Kidney (tissue), 22 donors: ENCODE measurements at places on chromosomes 7 and 10. TPM values are rescaled to one million over a fixed set of nuclear protein-coding genes. Genes with fewer than 3 reads are reported as not detected.

NACAD gene
- 4.2 TPM for total RNA-seq

DNA sequence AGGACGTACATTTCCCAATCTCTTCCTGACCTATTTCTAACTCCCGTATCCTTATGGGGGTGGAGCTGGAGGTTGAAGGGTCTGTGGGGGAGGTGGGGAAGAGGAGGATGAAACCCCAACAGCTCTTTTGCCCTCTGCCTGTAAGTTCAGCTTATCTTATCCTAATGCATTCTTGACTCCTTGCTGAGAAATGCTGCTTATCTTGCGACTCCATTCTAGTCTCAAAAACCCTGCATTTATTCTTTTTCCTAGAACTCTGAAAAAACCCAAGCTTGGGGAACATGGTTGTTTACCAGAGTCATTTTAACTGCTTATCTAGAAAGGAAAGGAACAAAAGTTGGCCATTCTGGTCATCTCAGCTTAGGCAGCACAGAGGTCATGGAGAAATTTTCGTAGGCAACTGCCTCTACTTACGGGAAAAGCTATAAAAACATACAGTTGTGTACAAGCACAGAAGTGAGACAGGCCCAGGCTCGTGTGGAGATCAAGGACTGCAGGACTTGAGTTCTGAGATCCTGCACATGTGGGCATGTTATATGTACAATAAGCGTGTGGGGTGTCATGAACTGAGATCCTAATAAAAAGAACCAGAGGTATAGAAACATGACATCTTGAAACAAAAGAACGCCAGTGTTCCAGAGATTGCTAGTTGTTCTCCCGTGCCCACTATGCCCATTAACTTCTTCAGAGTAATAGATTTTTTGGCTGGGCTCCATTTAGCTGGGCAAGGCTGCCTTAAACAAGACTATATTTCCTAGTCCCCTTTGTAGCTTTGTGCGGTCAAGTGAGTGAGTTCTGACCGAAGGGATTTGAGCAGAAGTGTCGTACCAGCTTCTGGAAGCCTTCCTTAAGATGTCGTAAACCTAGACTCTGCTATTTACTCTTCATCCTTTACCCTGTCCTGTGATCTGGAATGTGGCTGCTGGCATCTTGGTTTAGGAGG is 9.6 kb downstream of the INMT start:
- DNase-seq = no peak

DNA sequence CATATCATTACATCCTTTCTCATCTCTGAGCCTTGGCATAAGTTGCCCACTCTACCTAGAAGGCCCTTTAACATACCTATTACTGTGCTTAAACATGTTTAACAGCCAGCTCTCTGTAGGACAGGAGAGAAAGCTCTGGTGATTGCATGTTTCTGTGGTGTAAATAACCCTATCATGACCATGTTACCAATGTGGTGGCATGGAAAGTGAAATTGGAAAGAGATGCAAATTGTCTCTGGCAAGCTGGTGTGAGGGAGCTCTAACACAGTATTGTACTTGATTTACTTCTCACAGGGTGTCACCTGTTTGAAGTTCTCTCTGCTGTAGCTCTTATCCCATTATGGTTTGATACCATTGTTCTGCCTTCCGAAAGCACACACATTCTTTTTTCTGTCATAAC is 231.8 kb upstream of the DKK1 start:
- no peak for DNase-seq

RASA4B gene
- 22.5 TPM for total RNA-seq

CYP2C19 gene
- 0.28 TPM for total RNA-seq

DNA sequence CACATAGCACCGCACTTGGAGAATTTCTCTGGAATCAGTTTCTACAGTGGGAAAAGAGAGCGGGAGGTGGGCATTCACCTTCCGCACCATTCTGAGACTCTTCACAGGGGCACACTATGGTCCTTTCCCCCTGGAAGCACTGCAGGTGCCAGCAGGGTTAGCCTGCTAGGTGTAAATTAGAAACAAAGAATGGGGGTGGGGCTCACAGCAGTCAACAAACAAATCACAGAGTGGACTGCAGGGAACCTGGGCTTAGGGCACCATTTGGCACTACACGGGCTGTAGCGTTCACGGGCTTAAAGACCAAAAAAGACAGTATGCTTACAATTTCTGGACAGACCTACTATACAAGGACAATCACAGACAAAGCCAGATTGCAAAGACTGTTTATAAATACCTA is 8.0 kb upstream of the PKD1L1 start:
- DNase-seq = no peak

GRCh38 chr10:50420196-50420595 is 168.9 kb upstream of the ASAH2 start:
- DNase-seq = no peak

GRCh38 chr10:88122145-88122544 is 258.7 kb downstream of the PTEN start:
- no peak for DNase-seq

KIAA1549 gene
- 10.1 TPM for total RNA-seq

OR2A5 gene
- not detected for total RNA-seq

- DNase-seq = peak; percentile 71
Measured at GRCh38 chr10:102419269-102420180, 940 bp upstream of the PSD start.

ANAPC16 gene
- total RNA-seq = 132 TPM

GPR158 gene
- 0.22 TPM for total RNA-seq

- DNase-seq = no peak
Measured at GRCh38 chr7:155570991-155571390, 24.6 kb upstream of the CNPY1 start.

DNA sequence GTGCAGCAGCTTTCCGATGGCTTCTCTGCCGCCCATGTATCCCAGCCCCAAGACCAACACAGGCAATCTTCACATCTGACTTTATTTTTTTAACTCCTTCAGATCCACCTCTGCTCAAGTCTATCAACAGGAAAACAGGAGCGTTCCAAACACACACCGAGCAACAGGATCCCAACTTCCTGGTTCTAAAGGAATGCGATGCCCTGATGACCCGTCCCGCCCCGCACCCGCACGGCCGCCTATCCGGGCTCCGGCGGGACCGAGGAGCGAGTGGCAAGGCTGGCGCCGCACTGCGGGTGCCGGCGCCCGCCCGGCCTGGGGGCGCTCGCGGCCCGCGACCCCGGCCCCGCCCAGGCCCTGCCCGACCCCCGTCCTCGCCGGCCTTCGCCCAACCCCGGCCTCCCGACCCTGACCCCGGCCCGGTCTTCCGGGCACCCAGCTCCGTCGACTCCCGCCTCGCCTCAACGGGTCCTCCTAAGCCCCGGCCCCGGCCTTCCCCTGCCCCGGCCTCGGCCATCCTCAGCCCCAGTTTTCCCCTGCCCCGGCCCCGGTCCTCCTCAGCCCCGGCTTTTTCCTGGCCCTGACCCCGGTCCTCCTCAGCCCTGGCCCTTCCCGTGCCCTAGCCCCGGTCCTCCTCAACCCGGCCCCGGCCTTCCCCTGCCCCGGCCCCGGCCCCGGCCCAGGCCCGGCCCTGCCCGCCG is 730 bp downstream of the LARP4B start:
- peak; percentile 62 for DNase-seq

COL13A1 gene
- total RNA-seq = 5.2 TPM

- no peak for DNase-seq
Measured at GRCh38 chr7:5595545-5596045, 172.0 kb upstream of the TNRC18 start.

DNA sequence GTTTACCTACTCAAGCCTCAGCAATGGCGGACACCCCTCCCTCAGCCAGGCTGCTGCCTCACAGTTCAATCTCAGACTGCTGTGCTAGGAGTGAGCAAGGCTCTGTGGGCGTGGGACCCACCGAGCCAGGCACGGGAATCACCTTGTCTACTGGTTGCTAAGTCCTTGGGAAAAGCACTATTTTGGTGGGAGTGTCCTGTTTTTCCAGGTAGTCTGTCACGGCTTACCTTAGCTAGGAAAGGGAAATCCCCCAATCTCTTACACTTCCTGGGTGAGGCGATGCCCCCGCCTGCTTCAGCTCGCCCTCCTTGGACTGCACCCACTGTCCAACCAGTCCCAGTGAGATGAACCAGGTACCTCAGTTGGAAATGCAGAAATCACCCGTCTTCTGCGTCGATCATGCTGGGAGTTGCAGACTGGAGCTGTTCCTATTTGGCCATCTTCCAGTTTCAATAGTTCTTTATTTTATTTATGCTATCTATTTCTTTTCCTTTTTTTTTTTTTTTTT is at the start of gene HYAL4:
Gene HYAL4 (plus strand): TSS at position 458 of the 508 bp plus-strand sequence. CDS start 23,105 bp downstream, outside the sequence.
- DNase-seq = no peak

IL2RA gene
- 11.9 TPM for total RNA-seq

ITIH2 gene
- total RNA-seq = 0.13 TPM

DNA sequence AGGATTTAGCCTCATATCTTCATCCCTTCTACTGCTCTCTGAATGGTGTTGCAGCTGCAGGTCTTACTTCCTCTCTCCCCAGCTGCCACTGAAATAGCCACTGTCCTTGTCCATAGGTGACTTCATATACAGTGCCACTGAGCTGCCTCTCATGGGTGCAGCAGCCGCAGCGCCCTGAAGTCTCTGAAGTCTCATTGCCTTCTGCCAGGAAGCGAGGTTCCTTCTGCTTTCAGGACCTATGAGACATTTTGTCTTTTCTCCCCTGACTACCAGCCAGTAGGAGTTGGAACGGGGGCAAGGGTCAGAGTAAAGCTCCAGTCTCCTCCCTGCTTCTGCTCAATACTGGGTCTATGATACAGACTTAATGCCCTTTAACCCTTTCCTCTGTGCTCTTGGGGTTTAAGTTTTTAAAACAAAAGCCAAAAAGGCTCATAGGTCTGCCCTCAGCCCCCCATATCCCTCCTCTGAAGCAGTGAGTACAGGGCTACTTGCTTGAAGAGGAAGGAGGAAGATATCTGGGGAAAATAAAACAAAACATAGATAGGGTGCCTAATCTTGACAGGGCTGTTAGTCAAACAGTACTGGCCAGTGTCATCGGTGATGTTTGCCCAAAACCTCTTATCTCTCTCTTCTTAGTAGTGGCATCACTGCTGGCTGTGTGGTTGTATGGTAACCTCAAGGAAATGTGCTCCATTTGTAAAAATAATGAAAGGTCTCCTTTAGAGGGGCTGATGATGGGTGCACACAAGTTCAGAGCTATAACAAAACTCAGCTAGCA is 7.1 kb downstream of the PLCE1 start:
- DNase-seq = no peak

DNA sequence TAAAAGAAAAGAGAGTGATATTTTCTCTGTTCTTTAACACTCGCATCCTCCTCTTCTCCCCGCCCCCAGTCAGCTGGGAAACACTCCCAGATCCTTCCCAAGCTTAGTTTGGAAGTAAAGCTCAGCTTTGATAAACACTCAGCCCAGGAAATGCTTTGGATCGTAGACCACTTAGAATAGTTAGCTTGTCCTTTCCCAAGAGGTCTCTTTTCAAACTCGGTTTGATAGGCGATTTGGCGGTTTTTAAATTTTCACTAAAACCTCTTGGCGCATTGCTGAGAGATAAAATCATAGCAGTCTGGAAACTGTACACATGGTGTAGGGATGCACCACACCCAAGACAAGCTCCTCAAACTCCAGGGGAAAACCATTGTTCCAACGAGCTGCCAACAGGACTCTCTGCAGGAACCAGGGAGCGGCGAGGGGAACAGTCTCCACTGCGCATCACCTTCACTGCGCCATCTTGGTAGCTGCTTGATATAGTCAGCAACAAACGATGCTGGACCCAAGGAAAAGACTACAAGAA is 22.3 kb downstream of the SMURF1 start:
- DNase-seq = no peak

GRCh38 chr10:53487019-53487983 is 714.7 kb upstream of the MBL2 start:
- DNase-seq = no peak

- DNase-seq = no peak
Measured at GRCh38 chr7:50646069-50646468, 80.9 kb upstream of the DDC start.

CACNB2 gene
- total RNA-seq = 2.8 TPM

DNA sequence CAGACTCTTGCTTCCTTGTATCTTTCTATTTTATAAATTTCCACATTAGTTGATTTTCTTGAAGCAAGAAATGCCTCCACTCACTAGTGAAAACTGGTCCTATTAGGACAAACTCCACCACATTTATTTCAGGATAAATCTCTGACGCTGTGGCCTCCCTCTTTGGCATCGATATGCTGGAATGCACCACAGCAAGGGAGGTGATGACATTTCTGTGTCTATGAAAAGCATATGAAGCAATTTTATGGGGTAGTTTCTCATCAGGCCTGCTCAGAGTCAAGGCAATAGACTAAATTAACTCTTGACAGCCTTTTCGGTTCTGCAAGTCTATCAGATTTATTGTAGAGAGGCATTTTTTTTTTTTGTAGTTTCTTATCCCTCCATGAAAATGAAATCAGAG is 304.4 kb downstream of the ZEB1 start:
- no peak for DNase-seq

GRCh38 chr10:113226831-113227445 is 276.9 kb downstream of the TCF7L2 start:
- no peak for DNase-seq

GRCh38 chr7:125154930-125155329 is 225.3 kb upstream of the POT1 start:
- no peak for DNase-seq

GRCh38 chr7:101922631-101923601 is 105.5 kb downstream of the CUX1 start:
- DNase-seq = no peak

GRCh38 chr10:89025453-89025852 is 34.9 kb downstream of the FAS start:
- no peak for DNase-seq

- DNase-seq = peak; percentile 15
Measured at GRCh38 chr7:157554393-157555238, 217.8 kb downstream of the DNAJB6 start.

RPP38 gene
- total RNA-seq = 18.1 TPM

GRCh38 chr7:3380886-3381685 is 80.0 kb downstream of the SDK1 start:
- peak; percentile 29 for DNase-seq

UCMA gene
- not detected for total RNA-seq

TEX36 gene
- not detected for total RNA-seq

GRCh38 chr10:73641328-73642060 is at the start of gene MYOZ1:
Gene MYOZ1, minus strand, starts transcription at chr10:73641474. Its CDS starts 1,457 bp downstream, at chr10:73640017.
- no peak for DNase-seq

EPO gene
- total RNA-seq = not detected

DNA sequence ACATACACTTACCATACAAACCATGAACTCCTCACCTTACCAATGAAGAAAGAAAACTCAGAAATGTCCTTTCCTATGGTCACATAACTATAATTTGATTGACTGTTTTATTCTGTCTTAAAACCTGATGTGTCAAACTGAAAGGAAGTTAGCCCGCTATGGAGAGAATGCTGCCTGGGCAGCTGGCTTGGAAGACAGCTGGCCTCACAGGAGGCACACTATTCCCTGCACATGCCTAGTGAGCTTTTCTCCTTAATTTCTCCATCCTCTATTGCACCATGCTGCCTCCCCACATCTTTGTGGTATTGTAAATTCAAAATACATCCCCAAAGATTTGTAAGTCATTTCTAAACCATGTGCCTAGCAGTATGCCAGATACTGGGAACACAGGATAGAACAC is 163.3 kb downstream of the STK31 start:
- DNase-seq = no peak

FXYD4 gene
- 109 TPM for total RNA-seq

DNA sequence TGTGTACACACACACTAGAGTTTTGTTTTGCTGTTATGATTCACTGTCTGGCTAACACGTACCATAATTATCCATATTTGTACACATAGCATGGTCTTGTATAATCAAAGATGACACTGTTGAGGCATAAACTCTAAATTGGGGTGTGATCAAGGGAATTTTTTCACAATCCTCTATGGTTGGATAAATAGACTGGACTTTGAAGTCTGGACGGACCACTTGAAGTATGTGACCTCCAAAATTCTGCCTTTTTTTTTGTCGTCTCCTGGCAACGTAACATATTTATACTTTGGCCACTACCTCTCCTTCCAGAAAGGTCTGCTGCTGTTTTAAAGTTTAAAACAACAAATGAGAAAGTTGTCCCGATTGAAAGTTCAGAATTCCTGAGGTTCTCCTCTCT is 193.4 kb downstream of the CACNB2 start:
- no peak for DNase-seq
